Activated naive CD4-positive, alpha-beta T cell (primary cell): ENCODE measurements at places on chromosomes 5 and 9.

DNA sequence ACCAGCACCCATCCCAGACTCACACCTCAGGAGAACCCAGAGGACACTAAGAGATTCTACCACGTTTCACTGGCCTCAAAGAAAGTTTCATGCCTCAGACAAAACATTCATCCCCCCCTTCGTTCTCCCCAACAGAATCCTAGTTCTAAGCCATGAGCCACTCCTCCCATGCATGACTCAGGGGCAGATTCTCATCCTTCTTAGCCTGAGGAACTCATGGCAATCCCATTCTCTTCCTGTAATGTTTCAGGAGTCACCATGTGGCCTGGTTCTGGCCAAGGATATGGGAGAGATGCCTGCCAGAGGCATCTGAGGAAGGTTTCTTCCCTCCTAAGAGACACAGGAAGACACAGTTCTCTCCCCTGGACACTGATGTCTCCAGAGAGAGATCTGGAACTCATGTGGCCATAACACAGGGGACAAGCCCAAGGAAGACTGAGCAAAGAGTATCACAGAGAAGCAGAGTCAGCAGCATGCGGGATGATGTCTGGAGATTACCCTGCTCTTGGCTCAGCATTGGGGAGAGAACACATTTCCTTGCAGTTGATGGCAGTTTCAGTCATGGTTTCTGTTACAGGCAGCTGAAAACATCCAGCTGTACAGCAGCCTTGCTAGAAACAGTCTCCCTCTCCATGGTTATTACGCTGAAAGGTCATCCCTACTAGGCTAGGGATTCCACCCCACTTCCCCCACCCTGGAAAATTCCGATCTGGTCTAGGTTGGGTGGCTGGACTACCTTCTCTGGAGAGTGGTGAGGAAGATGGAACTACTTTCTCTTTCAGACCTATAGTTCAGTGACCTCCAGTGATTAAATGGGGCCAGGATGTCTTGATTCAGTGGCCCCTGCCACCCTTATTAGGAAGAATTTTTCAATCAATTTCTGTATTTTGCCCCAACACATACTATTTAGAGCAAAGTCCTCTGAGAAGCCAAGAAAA lies 115.4 kb downstream of the ZNF608 start:
- no peak for DNase-seq

GRCh38 chr5:132275367-132276220 lies 18.1 kb downstream of the PDLIM4 start:
- no peak for DNase-seq

- DNase-seq = no peak
Measured at GRCh38 chr9:77215874-77216273, 38.5 kb downstream of the VPS13A start.

DNA sequence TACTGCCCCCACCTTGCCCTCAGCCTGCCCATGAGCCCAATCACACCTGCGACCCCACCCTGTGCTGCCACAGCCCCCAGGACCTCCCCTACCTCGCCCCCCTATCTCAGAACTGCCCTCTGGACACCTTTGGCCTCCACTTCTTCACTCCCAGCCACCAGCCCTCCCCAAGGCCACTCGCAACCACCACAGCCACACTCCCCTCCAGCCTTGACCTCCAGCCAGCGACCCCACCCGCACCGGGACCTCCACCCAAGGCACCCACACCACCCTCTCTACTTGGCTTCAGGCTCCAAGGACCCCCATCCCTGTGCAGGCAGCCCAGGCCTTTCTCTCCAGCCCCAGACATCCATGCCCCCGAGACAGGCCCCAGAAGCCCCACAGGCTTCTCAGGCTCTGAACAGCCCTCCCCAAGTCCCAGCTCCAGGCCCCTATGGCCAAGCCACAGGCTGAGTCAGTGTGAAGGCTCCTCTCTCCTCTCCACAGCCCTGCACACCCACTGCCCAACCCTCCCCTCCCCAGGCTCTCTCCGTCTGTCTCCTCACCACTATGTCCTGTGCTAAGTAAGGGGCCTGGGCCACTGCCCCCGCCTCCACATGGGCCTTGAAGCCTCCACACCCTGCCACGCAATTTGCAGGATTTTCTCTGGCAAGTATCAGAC lies 2.0 kb downstream of the AK1 start:
- no peak for DNase-seq

DNA sequence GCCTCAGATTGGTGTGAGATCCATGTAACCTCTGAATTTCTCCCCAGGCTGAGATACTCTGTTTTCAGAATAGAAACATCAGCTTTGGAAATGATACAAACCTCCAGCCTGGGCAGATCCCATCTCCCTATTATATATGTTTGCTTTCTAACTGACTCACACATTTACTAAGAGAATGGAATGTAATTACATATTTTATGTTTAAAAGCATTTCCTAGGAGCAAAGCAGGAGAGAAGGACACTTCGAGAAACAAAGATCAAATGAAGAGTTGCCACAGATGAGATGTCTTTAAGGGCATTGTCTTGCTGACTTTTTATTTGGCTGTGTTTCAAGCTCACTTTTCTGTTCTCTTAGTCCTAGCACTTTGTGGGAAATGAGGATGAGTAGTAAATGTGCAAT lies 96.3 kb downstream of the CDH18 start:
- no peak for DNase-seq

GRCh38 chr5:82111191-82111590 lies 139.4 kb downstream of the ATG10 start:
- no peak for DNase-seq

DNA sequence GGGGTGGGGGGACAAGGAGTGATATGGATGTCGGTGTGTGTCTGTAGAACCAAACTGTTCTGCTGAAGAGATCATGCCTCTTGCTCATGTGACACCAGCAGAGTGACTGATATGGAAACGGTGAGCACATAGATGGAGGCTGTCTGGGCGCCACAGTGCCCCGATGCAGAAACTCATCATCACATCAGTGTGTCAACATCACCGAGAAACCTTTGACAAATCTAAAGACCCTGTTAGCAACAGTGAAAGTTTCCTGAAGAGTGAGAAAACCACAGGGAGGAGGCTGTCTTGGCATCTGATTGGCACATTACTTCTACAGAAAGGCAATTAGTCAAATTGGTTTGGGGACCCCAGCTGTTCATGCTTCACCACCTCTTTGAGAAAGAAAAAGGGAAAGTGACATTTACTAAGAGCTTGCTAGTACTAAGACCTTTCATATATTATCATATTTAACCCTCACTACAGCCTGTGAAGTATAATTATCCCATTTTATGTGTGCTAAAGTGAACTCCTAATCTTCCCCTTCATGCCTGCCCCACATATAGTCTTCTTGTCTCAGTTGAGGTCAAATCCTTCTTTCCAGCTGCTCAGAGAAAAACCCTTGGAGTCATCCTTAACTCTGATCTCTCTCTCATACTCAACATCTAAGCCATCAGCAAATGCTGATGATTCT lies 25.6 kb downstream of the CSF2 start:
- DNase-seq = no peak
